ENCODE measurements at places on chromosomes 7 and 10. TPM values are rescaled to one million over a fixed set of nuclear protein-coding genes. Genes with fewer than 3 reads are reported as not detected.

- no peak for DNase-seq
These were observed 22.2 kb downstream of the CREB5 start for GRCh38 chr7:28434510-28434909.

DNA sequence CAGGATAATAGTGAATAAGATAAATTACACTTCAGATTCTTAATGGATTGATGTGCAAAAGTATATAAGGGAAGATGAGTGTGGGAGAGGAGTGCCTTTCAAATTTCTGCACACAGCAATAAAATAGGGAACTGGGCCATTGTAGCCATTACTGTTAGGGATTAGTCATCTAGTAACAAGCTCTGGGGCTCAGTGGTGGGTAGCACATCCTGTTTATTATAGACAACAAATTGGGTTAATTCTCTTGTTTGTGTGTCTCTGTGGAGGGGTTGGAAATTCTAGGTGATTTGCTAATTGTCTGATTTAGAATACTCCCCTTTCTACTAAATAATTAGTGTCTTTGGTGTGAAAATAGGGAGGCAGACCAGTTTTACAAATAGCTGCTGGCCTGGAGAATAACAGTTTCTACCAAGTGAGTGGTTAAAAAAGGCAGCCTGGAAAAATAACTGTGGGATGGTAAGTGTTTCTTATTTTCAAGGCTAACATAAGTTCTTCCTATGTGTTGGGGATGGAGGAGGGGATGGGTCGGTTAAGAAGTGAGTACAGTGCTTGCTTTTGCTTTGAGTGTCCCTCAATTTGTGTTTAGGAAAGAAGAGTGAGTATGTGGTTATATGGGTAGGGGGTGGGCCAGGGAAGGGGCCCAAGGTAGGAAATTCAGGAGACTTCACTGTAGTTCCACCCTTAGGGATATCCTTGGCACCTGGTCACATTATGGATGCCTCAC, 43.3 kb upstream of the TMEM248 start:
- DNase-seq = no peak

DNA sequence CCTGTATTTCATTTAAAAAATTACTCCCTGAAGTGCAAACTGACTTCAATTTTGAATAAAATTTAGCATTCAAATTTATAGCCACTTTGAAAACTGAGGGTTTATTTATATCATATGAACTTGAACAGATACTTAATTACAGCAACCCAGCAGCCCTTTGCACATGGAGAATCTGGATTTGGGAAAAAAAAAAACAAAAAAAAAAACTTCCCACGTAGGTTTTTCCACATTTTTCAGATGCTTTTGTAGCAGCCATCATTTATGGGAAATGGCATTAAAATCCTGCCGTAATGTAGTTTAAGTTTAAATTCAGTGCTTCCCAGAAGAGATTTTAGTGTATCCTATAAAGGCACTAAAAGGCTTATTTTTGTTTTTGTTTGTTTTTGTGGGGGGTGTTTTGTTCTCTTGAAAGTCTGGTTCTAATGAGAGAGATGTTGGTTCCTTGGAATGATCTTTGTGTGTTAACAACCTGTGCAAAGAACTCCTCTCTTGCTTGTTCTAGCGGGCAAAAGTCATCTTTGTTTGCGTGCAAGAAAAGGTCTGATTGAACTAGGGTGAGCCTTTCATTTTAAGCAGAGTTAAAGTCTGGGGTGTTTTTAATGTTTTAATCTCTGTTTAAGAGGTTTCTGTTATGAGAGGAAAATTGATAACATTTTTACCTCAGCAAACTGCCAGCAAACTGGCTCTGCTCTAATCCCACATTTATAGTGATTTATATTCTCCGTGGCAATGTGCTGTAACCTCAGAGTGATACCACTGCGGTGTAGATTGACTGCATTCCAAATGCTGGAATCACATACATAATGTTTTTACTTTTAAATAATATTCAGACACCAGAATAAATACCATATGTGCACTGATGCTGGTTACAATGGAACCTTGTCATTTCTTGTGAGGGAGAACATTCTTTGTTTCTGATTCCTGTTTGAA, 105.5 kb downstream of the WNT2 start:
- DNase-seq = no peak

- no peak for DNase-seq
These were observed 153.5 kb upstream of the TMEM72 start for GRCh38 chr10:44757551-44758205.

GRCh38 chr7:144730224-144730623, 105.6 kb downstream of the TPK1 start:
- DNase-seq = no peak

- no peak for DNase-seq
These were observed 115.2 kb downstream of the LHPP start for GRCh38 chr10:124576526-124577420.

Gene SLK
- 49.0 TPM for total RNA-seq

Gene SGMS1
- total RNA-seq = 82.5 TPM
